Chondrocyte (in vitro differentiated cells): ENCODE measurements at places on chromosomes 12 and 14. TPM values are rescaled to one million over a fixed set of nuclear protein-coding genes. Genes with fewer than 3 reads are reported as not detected.

GRCh38 chr12:120488057-120488640 lies 7.8 kb upstream of the DYNLL1 start:
- no peak overlapping the region for H3K27ac ChIP-seq
- no peaks in the 10 kb centered on the region for H3K4me1 ChIP-seq
- H3K4me3 ChIP-seq = no peak overlapping the region
- H3K36me3 ChIP-seq = peaks cover 3% of the 10 kb centered on the region

The DHRS1 gene
- total RNA-seq = 25.6 to 41.4 TPM (median 29.3 TPM) in 3 replicates

The ATG2B gene
- 17.0 to 18.1 TPM (median 17.8 TPM) in 3 replicates for total RNA-seq

DNA sequence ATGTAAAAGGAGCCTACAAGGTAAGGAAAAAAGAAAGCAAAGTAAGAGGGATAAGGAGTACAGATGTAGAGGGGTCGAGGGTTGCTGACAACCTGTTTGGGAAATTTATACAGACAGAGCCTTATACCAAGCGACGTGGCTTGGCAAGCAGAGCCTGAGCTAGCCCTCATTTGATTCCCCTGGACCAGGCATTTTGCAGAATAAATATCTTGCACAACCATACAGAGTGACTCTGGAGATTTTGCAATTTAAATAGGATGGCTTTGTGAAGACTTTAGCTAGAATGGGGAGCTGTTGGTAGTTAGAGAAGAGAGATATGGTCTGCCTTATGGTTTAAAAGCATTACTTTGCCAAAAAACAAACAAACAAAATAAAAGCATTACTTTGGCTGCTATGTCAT lies 11.1 kb upstream of the ANO6 start:
- no peaks in the 10 kb centered on the region for H3K4me1 ChIP-seq
- no peak overlapping the region for H3K4me3 ChIP-seq
- H3K36me3 ChIP-seq = no peaks in the 10 kb centered on the region

The BEGAIN gene
- total RNA-seq = 5.1 to 6.5 TPM (median 6.5 TPM) in 3 replicates

DNA sequence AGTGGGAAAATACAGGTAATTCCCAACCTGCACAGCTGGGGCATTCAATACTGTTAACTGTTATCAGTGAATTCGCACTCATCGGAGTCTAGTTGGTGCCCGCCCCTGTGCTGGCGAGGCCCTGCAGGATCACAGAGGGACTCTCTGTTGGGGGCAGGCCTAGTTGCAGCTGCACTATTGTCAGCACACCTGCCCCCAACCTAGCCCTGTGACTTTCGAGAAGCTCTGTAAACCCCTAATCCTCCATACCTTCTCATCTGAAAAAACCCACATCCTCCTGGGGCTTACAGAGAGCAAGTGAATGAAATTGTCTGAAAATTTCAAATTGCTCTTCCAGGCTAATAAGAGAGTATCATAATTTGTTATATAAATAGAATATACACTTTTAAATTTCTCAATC lies 132.2 kb upstream of the NUDT4 start:
- H3K27ac ChIP-seq = no peak overlapping the region
- no peaks in the 10 kb centered on the region for H3K27me3 ChIP-seq
- H3K4me3 ChIP-seq = no peak overlapping the region
- H3K4me1 ChIP-seq = peaks cover 47% of the 10 kb centered on the region
- no peak for DNase-seq
- no peaks in the 10 kb centered on the region for H3K36me3 ChIP-seq

- no peaks in the 10 kb centered on the region for H3K36me3 ChIP-seq
- H3K4me3 ChIP-seq = no peak overlapping the region
- H3K4me1 ChIP-seq = peaks cover 16% of the 10 kb centered on the region
- no peak for DNase-seq
- peaks cover 16% of the 10 kb centered on the region for H3K27me3 ChIP-seq
- H3K27ac ChIP-seq = no peak overlapping the region
Measured at GRCh38 chr12:116709768-116710167, 28.1 kb downstream of the SPRING1 start.

DNA sequence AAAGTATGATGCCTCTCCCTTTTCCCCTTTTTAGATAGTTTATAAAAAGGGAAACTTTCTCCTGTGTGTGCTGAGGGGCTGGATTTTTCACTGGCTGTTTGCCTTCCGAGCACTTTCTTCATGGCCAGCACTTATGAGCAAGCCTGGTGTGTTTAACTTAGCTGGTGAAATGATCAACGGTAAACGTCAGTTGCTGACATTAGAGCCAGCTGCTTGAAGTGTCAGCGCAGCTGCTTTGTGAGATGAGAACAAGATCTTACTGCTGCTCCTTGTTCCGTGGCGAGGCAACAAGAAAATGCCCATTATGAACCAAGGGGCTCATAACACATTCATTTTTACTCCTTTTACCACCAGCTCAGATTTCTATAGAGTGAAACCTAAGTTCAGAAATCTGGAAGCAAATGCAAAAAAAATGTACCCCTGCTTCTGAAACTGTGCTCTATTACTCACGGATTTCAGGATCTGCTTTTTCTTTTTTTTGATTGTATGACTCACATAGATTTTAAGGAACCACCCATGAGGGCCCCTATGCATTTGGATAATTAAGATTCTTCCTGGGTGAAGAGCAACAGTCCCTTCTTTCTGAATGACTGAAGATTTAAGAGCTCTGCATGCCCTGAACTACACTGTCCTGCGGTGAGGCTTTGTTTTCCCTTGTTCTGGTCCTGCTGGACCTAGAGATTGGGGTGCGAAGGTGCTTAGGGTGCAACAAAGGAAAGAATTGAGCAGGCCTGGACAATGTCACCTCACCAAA lies 74.3 kb upstream of the CPM start:
- peaks cover 19% of the 10 kb centered on the region for H3K4me1 ChIP-seq
- no peaks in the 10 kb centered on the region for H3K36me3 ChIP-seq
- peak overlapping the region; percentile 75 for H3K27ac ChIP-seq
